ENCODE measurements at places on chromosomes 12 and 14.

DNA sequence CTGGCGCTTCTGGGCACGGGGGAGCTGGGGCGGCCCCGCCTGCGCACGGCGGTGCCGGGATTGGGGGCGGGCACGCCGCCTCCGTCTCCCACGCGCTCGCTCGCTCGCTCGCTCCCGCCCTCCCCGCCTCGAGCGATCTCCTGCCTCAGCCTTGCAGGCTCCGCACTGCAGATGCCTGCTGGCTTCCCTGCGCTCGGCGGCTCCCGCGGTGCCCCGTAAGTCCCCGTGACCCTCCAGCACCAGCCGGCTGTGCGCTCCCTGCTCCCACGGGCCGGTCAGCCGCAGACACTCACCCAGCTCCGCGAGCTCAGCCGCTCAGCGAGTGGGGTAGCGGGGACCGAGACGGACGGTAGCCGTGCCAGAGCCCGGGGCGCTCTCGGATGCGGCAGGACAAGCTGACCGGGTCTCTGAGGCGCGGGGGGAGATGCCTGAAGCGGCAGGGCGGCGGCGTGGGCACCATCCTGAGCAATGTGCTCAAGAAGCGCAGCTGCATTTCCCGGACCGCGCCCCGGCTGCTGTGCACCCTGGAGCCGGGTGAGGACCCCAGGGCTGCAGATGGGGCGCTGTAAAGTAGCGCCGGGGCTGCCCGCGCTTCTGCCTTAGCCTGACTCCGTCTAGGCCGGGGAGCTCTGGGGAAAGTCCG, at the start of gene TBC1D30:
Gene TBC1D30 (plus strand): TSS at position 148 of the 643 bp plus-strand sequence. CDS start 233 bp downstream, at position 381.
- peak within 1 kb of the TSS; percentile 65 for H3K4me3 ChIP-seq
- H3K36me3 ChIP-seq: no peaks in the 10 kb centered on the region
- peaks cover 11% of the 10 kb centered on the region for H3K4me1 ChIP-seq
- no peak for DNase-seq

- H3K27me3 ChIP-seq: no peaks in the 10 kb centered on the region
- H3K4me3 ChIP-seq: no peak overlapping the region
- no peak overlapping the region for H3K27ac ChIP-seq
Observed at GRCh38 chr14:33916663-33917565, 34.0 kb downstream of the EGLN3 start.

DNA sequence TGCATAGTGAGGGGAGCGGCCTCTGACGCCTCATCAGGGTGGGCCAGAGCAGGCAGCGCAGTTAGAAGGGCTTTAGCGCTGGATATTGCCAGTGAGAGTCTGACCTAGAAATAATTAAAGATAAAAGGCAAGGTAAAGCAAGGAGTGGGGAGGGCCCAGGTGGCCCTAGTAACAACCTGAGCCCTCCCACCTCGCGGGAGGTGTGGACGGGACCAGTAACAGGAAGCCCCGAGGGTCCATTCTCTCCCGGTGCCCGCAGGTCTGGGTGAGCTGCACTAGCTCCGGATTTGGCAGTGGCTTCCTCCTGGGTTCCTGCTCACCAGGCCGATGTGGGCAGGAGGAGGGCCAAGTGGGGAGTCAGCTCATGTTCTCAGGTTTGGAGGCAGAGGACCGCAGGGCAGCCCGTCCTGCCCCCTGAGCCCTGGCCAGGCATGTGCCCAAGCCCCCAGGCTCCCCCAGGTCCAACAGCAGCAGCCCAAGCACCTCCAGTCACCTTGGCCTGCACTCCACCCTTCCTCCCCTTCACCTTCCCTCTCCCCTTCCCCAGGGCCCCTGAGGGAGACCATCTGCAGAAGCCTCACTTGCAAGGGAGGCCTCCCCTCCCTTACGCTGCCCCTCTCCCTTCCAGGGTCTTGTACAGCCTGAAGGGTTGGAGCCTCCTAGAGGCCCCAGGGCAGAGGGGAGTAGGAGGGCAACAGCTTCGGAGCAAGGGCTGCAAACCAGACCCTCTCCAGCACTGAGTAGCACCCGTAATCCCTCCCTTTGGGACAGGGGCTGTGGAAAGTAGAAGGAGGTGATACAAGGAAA, 144.3 kb upstream of the FKBP4 start:
- H3K36me3 ChIP-seq: no peaks in the 10 kb centered on the region
- no peak overlapping the region for H3K4me3 ChIP-seq
- H3K27ac ChIP-seq: no peak overlapping the region
- DNase-seq: no peak
- H3K27me3 ChIP-seq: no peaks in the 10 kb centered on the region

DNA sequence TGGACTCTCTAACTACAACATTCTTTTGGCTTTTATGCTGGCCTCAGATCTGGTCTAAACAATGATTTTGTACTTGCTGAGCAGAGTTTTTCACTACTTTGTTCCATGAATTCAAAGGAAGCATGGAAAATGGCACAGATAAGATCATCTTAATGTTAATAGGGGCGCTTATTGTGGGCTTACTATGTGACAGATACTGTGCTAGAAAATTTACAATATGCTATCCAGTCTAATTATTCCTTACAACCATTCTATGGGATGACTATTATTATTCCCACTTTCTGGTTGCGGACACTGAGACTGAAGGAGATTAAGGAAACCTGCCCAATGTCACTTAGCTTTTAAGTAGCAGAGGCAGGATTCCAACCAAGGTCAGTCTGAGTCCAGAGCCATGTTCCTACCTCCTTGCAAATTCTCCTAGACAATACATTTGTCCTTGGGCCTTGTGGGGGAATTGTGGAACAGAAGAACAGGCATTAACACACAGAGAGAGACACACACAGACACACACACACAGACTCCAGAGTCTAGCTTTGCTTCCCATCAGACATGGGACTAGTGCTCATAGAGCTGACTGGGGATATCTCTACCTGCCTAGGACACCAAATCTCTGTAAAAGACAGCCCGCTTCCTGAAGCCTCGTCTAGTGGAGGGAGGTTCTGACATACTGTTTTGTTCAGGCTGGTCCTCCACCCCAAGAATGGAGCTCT, 107.7 kb downstream of the SLC38A1 start:
- H3K27me3 ChIP-seq: no peaks in the 10 kb centered on the region
- H3K4me1 ChIP-seq: no peaks in the 10 kb centered on the region
- no peaks in the 10 kb centered on the region for H3K36me3 ChIP-seq
- DNase-seq: no peak
- H3K27ac ChIP-seq: no peak overlapping the region
- no peak overlapping the region for H3K4me3 ChIP-seq

DNA sequence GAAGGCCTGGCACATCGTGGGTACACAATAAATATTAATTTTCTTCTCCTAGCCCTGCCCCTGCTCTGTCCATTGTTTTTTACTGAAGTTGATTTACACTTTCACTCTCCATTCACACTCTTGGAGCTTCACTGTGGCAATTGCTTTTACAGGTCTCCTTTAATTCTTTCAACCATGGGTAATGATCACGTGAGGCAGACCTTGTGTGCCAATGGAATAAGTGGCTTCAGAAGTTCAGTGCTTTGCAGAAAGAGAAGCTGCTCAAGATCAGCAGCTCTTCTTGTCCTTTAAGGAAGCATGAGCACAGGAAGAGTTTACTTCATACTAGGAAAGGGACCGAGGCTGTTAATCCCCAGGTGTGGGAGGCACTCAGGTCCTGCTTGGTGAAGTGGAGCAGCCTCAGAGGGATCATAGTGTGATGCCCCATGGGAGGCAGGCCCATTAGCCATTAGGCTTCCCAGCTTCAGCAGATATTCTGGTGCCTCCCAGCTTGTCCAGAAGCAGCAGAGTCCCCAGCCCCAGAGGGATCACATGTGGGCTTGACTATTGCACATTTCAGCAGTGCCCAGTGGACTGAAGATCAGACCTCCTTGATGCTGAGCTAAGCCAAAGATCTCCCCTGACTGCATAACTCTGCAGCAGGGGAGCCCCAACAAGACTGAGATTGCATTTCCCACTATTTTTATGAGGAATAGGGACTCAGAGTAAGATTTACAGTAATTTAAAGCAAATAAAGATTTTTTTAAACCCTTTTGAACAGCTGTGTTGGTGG, 5.0 kb upstream of the SLC35F4 start:
- no peaks in the 10 kb centered on the region for H3K4me1 ChIP-seq
- DNase-seq: no peak
- H3K27ac ChIP-seq: no peak overlapping the region

DNA sequence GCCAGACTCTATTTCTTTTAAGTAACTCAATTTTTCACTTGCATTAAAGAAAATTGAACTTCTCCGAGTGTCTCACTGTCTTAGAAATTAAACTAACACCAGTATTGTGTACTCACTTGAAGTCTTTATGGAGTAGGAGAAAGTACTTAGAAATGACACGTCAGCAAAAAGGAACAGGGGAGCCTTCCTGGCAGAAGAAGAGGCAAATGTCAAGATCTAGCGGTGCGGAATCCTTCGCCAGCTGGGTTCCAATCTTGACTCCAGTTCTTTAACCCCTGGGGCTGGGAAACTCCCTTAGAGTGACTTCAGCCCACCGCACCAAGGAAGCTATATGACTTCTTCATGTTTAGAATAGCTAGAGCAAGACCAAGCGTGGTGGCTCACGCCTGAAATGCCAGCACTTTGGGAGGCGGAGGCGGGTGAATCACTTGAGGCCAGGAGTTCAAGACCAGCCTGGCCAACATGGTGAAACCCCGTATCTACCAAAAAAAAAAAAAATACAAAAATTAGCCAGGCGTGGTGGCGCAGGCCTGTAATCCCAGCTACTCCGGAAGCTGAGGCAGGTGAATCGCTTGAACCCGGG, 34.4 kb downstream of the WBP11 start:
- H3K4me3 ChIP-seq: peak overlapping the region; percentile 86
- H3K27ac ChIP-seq: peak overlapping the region; percentile 24
- peaks cover 2% of the 10 kb centered on the region for H3K36me3 ChIP-seq
- no peaks in the 10 kb centered on the region for H3K27me3 ChIP-seq
- H3K4me1 ChIP-seq: no peaks in the 10 kb centered on the region
- peak; percentile 50 for DNase-seq

- no peak overlapping the region for H3K4me3 ChIP-seq
- H3K27me3 ChIP-seq: no peaks in the 10 kb centered on the region
- H3K36me3 ChIP-seq: no peaks in the 10 kb centered on the region
- no peak overlapping the region for H3K27ac ChIP-seq
- peaks cover 7% of the 10 kb centered on the region for H3K4me1 ChIP-seq
Observed at GRCh38 chr14:61202124-61202523, 79.0 kb downstream of the TMEM30B start.

- no peaks in the 10 kb centered on the region for H3K27me3 ChIP-seq
- no peaks in the 10 kb centered on the region for H3K36me3 ChIP-seq
- no peak overlapping the region for H3K27ac ChIP-seq
- no peak for DNase-seq
- peak overlapping the region; percentile 77 for H3K4me3 ChIP-seq
Observed at GRCh38 chr12:20368651-20369304, 441 bp downstream of the PDE3A start.

DNA sequence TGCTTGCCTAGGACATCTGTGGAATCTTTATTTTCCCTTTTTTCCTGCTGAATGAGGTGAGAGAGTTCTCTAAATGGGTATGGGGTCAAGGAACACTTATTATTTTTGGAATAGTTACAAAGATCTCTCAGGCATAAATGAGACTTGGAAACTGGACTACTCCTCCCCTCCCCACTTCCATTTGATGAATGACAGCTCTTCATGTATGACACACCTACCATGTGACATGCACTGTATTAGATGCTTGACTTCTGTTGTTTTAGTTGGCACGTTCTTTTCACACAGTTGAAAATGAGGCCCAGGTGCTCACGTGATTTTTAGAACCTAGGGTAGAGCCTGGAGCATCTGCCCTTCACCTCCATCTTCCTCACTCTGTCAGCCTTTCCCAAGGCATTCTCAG, 62.4 kb downstream of the VCPKMT start:
- DNase-seq: no peak
- H3K27ac ChIP-seq: no peak overlapping the region
- no peak overlapping the region for H3K4me3 ChIP-seq

DNA sequence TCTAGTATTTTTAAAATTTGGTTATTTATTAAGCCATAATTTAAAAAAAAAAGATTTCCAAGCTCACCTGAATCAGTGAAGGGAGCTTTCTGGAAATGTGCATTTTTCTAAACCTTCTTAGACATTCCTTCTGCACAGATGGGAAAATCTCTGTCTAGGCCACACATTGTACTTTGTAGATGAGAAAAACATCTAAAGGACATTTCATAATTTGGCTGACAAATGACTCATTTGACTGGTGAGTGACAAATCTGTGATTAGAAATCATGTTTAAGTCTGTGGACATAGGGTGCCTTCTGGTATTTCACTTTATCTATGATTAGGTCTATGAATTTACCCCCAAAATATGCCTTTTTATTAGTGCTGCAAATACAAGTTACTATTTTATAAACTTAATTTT, 1044.9 kb upstream of the FLRT2 start:
- no peak for DNase-seq
- no peak overlapping the region for H3K27ac ChIP-seq
- H3K27me3 ChIP-seq: no peaks in the 10 kb centered on the region
- no peaks in the 10 kb centered on the region for H3K4me1 ChIP-seq
- H3K4me3 ChIP-seq: no peak overlapping the region

- no peak overlapping the region for H3K27ac ChIP-seq
- H3K27me3 ChIP-seq: no peaks in the 10 kb centered on the region
- H3K36me3 ChIP-seq: peaks cover 40% of the 10 kb centered on the region
Observed at GRCh38 chr14:63383776-63384367, 65.1 kb upstream of the GPHB5 start.

DNA sequence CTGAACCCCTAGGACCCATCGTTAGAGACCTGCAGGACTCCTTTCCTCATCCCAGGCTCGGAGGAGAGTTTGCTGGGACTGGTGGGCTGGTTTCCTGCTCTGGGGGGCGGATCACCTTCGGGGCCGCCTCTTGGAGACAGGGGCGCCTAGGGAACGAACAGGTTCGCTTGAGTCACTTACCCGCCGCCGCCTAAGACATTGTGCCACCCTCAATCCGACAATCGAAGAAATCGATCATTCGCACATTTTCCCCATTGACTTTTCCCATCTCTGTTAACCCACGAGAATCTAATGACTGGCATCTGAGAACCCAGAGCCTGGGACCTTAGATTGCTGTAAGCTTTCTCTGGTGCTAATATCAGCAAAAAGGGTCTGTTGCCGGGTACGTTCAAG, 322 bp downstream of the SLC39A9 start:
- H3K4me3 ChIP-seq: peak overlapping the region; percentile 86
- H3K4me1 ChIP-seq: no peaks in the 10 kb centered on the region
- no peaks in the 10 kb centered on the region for H3K27me3 ChIP-seq
- peaks cover 14% of the 10 kb centered on the region for H3K36me3 ChIP-seq

DNA sequence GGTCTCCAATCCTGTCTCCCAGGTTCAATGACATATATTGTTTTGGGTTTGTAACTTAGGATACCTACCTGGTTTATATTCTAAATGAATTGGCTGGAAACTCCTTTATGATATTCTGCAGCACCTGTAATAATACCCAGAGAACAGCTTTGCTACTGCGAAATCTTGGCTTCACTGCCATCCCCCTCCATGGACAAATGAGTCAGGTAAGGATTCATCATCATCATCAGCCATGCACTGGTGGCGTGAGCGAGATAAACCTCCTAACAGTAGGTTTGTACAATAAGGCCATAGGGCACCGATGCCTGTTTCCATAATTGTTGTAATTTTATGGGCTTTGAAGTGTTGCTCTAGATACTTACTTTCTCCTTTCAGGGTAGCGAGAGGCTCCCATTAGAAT, 10.7 kb downstream of the DDX47 start:
- H3K27ac ChIP-seq: no peak overlapping the region
- H3K4me3 ChIP-seq: no peak overlapping the region

GRCh38 chr12:28998662-28999120, 150.4 kb upstream of the FAR2 start:
- no peak for DNase-seq
- H3K27ac ChIP-seq: no peak overlapping the region
- no peak overlapping the region for H3K4me3 ChIP-seq
- no peaks in the 10 kb centered on the region for H3K4me1 ChIP-seq

GRCh38 chr12:92244036-92244435, 98.4 kb upstream of the BTG1 start:
- no peaks in the 10 kb centered on the region for H3K4me1 ChIP-seq
- no peaks in the 10 kb centered on the region for H3K36me3 ChIP-seq
- DNase-seq: no peak

Data from H1 (cell line).